ENCODE measurements at places on chromosomes 2 and 18.

GRCh38 chr2:130808482-130809268 lies 28.0 kb upstream of the ARHGEF4 start:
- DNase-seq, result no peak

GRCh38 chr2:207867056-207867455 lies 97.3 kb upstream of the FZD5 start:
- DNase-seq, result no peak

GRCh38 chr2:241161646-241162281 lies 11.5 kb downstream of the PPP1R7 start:
- DNase-seq, result no peak

- peak; percentile 32 for DNase-seq
Measured at GRCh38 chr2:12731701-12732280, 15.1 kb downstream of the TRIB2 start.

DNA sequence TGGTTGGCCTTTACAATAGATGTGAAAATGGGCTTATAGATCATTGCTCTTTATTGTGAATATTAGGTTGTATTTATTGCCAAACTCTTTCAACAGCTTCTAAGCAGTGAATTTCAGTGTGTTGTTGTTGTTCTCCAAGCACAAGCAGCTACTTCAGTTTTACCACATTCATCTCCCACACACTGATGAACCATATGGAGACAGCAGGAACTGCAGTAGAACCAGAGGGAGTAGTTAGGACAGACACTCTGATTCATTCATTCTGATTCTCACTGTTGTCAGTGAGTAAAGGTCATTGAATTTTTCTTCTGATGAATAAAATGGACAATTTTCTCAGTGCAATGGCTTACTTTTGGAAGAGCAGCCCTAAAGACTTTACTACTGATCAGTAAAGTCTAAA lies 40.2 kb downstream of the CCDC74A start:
- no peak for DNase-seq

- DNase-seq, result no peak
Measured at GRCh38 chr2:9102861-9103662, 99.6 kb upstream of the MBOAT2 start.
